Activated naive CD4-positive, alpha-beta T cell (primary cell): ENCODE measurements at places on chromosomes 4 and X.

- DNase-seq: no peak
Observed at GRCh38 chrX:139287155-139287924, 243.2 kb upstream of the F9 start.

DNA sequence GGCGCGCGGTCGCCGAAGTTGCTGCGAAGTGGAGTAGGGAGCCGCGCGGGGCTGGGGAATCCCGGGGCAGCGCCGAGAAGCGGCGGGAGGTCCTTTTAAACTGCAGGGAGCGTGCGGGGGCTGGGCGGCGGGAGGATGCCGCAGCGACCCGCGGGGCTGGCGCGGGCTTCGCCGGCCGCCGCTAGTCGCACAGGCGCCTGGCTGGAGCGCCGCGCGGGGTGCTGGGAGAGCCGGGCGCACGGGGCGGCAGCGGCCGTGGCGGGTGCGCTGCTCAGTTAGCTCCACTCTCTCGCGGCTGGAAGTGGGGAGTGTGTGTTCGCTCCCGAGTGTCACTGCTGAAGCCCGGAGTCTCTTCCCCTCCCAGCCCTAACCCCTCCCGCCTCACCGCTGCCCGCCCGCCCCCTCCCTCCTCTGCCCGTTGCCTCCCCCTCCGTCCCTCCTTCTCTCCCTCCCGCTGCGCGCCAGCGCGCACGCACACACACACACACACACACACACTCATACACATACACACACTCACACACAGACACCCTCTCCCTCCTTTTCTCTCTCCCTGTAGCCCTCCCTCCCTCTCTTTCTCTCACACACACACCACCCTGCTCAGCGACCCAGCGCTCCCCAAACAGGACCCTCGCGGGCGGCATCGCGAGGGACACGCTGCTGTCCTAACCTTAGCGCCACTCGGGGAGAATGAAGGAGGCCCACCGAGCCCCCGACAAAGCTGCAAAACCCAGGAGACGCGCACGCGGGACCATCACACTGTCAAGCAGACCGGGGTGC, at the start of gene NDNF:
NDNF (minus strand) TSS at position 312 of the 780 bp plus-strand sequence. CDS start 26,698 bp downstream, outside the sequence.
- DNase-seq: no peak

- DNase-seq: no peak
Observed at GRCh38 chrX:39782276-39782675, 315.5 kb downstream of the BCOR start.

- DNase-seq: no peak
Observed at GRCh38 chr4:187962926-187963325, 32.6 kb upstream of the ZFP42 start.

DNA sequence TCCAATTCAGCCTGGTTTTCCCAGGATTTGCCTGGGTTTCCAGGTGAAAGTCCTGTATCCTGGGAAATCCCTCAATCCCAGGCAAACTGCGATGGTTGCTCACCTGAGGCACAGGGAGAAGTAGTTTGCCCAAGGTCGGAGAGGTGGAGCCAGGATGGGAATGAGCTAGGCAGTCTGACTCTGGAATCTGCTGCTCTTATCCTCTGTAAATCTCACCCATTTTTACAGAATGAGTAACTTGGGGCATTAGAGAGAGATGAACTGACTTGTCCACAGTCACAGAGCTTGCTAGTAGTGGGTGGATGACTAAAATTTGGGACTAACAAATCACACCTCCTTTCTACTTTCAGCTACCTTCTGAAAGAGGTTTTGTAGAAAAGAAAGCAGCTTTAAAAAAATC, 9.8 kb upstream of the ARX start:
- DNase-seq: no peak

GRCh38 chr4:170391066-170391740, 301.4 kb upstream of the AADAT start:
- DNase-seq: no peak

GRCh38 chr4:90127706-90128345, 632 bp downstream of the CCSER1 start:
- no peak for DNase-seq

DNA sequence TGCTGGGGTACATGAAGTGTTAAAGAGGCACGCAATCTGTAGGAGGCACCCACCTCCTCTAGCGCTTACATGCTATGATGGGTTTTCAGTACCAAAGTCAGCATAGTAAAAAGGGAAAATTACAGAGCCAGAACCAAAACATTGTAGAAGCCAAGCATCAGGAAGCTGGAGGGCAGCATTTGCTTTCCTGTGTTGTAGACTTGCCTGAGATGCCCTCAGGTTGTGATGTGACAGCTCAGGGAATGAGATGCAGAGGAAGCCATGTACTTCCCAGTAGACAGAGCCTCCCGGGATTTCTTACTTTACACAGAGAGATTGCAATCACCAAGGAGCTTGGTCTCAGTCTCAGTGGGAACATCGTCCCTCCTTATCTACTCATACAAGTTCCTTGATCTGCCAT, 161.5 kb downstream of the ARAP2 start:
- no peak for DNase-seq

DNA sequence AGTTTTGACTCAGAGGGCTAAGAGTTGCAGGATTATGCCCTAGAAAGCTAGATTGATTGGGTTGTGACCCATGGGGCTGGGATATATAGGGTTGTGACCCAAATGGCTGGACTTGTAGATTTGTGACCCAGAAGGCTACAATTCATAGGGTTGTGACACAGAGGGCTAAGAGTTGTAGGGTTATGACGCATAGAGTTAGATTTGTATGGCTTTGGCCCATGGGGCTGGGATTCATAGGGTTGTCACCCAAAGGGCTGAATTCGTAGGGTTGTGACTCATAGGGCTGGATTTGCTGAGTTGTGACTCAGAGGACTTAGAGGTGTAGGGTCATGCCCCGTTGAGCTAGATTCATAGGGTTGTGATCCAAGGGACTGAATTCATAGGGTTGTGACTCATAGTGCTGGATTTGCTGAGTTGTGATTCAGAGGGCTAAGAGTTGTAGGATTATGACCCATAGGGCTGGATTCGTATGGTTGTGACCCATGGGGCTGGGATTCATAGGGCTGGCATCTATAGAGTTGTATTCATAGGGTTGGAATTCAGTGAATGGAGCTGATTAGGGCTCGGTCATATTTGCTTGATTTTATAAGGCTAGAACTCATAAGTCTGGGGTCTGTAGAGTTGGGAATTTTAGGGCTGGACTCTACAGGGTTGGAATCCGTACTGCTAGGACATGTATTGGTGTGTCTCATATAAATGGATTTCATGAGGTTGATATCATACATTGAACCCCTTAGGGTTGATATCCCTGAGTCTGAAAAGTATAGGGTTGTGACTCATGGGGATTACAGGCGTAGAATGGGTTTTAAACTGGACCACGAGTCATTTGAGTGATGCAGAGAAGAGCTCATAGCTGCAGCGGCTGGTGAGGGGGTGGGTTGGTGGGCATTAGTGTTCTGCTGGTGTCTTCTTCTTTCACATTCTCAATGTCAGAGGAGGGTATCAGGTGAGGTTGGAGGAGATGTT, 125.7 kb downstream of the CRLF2 start:
- no peak for DNase-seq

DNA sequence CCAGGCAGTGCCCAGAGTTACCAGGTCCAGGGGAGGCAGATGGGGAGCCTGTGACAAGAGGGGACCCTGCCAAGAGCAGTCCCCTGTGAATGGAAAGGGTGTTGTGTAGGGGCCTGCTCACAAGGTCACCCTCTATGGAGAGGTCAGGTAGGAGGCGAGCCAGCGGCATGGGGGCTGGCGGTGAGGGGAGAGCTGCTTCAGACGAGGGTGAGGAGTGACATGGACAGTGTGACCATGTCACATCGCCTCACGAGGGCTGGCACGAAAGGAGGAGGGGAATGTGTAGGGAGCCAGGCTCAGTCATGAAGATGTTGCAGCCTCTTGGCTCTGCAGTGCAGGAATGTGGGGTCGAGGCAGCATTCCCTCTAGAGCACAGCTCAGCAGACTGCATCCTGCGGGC, 29.6 kb downstream of the CLCN4 start:
- no peak for DNase-seq
